Effector memory CD8-positive, alpha-beta T cell (primary cell): ENCODE measurements at places on chromosomes 7 and 10.

DNA sequence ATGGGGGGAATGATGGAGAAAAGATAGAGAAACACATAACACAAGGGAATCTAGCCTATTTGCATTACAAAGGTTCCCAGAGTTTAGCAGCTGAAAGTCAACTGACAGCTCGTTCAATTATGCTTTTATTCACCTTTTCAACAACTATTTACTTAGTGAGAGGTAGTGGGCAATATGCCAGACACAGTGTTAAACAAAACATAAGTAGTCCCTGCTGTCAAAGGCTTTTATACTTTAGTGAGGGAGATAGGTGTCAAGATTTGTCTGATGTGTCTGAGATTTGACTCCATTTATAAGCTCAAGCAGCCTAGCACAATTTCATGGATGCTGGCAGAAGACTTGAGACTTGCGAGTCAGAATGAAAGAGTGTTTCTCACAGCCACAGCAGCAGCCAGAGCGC lies 549.0 kb upstream of the VSTM2A start:
- no peak for DNase-seq

DNA sequence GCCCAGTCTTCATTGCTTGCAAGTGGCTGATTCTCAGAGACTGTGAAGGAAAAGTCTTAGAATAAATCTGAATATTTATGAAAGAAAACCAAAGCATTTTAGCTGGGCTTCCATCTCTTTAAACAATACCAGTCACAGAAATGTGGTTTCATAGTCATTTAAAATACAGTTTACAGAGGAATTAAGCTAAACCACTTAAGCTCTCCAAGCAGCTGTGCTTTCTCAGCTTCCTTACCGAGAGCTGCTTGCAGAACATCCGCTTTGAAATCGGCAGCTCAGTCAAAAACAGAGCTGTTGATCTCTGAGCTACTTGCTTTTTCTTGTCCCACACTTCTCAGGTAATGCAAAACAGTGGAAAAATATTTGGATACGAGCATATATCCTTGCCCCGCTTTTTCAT lies 134.5 kb downstream of the DYNC1I1 start:
- no peak for DNase-seq

GRCh38 chr7:129069021-129069420 lies 14.1 kb upstream of the TNPO3 start:
- no peak for DNase-seq

- no peak for DNase-seq
Measured at GRCh38 chr10:54470324-54470631, 330.8 kb downstream of the PCDH15 start.

GRCh38 chr7:22837308-22837707 lies 14.7 kb upstream of the TOMM7 start:
- DNase-seq, result no peak

GRCh38 chr7:39383136-39383535 lies 183.1 kb upstream of the YAE1 start:
- DNase-seq, result no peak

GRCh38 chr10:83352588-83352987 lies 786.7 kb upstream of the GHITM start:
- DNase-seq, result no peak
